ENCODE measurements at places on chromosomes 7 and 10.

- peaks cover 79% of the 10 kb centered on the region for H3K4me1 ChIP-seq
- H3K27ac ChIP-seq: peak overlapping the region; percentile 85
- no peaks in the 10 kb centered on the region for H3K27me3 ChIP-seq
- DNase-seq: no peak
- H3K4me3 ChIP-seq: no peak overlapping the region
- no peaks in the 10 kb centered on the region for H3K36me3 ChIP-seq
Observed at GRCh38 chr10:102267748-102268147, 22.4 kb downstream of the GBF1 start.

DNA sequence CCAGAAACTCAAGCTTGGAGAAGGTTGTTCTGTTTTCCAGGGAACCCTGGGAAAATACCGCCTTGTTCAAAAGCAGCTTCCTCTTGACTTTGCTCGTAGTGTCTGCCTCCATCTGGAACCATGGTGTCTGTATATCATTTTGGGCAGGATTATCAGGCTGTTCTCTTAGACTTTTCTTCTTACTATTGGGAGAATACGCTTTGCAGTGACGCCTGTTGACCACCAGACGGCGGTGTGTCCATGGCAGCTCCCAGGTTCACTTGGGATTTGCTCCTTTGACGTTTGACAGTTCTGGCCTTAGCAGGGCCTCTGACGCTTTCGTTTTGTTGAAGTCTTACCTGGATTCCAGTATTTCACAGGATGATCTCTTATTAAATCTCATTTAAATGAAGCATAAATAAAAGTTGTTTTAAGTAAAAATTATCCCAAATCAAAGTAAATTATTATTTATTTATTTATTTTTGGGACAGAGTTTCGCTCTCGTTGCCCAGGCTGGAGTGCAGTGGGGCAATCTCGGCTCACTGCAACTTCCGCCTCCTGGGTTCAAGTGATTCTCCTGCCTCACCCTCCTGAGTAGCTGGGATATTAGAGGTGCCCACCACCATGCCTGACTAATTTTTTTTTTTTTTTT lies 41.8 kb upstream of the GJD4 start:
- no peaks in the 10 kb centered on the region for H3K27me3 ChIP-seq
- peak overlapping the region; percentile 3 for H3K27ac ChIP-seq
- peak; percentile 31 for DNase-seq
- H3K36me3 ChIP-seq: no peaks in the 10 kb centered on the region

DNA sequence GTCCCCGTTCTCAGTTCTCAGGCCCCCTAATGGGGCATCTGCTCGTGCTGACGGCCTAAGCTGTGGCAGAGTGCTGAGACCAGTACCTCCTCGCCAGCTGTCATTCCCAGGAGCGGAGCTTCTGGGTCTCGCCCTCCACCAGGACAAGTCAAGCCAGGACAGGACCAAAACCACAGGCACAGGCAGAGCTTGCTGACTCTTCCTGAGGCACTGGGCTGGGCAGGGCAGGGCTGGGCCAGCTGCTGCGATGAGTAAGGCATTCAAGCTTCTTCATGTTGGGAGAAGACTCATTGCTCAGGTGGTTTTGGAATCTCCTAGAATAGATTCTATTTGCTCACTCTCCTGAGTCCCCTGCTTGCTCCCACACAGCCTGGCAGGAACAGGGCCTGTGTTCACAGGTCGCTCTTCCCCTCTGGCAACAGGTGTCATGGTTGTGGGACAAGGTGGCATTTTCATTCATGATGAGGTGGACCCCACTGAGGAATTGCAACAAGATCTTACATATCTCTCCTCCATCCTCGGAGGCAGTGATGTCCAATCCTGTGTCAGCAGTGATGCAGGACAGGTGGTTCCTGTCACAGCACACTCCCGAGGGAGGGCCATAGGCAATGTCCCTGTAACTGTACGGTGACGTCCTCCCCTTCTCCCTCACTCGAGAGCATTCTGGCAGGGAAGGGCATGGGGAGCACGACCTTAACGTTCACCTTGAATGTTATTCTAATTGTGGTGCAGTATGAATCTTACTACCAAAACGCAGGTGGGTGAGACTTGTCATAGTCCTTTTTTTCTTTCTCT lies 17.0 kb upstream of the SH3PXD2A start:
- H3K4me3 ChIP-seq: no peak overlapping the region
- no peaks in the 10 kb centered on the region for H3K27me3 ChIP-seq
- no peak overlapping the region for H3K27ac ChIP-seq
- H3K4me1 ChIP-seq: no peaks in the 10 kb centered on the region
- no peaks in the 10 kb centered on the region for H3K36me3 ChIP-seq

GRCh38 chr10:71378336-71379117 lies 18.2 kb upstream of the CDH23 start:
- H3K27me3 ChIP-seq: no peaks in the 10 kb centered on the region
- H3K4me3 ChIP-seq: no peak overlapping the region
- no peaks in the 10 kb centered on the region for H3K36me3 ChIP-seq
- H3K4me1 ChIP-seq: peaks cover 9% of the 10 kb centered on the region

Data from gastrocnemius medialis (tissue), 4 donors.